ENCODE measurements at places on chromosomes 1 and 21.

DNA sequence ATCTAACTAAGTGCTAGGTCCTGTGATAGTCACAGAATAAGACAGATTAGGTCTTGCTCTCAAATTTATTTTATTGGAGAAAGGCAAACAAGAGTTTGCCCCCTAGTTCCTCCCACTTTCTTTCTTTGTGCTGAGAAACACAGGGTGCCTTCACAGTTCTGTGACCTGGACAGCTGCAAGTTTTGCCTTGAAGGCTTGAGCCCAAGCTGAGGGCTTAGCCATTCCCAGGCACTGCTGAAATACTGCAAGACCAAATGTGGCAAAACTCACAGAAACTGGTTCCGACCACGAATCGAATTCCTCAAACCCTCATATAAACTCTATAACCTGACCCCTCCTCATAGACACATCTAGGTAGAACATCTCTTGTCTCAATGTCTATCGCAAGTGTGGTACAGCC is 227.9 kb downstream of the RERE start:
- no peak for DNase-seq

DNA sequence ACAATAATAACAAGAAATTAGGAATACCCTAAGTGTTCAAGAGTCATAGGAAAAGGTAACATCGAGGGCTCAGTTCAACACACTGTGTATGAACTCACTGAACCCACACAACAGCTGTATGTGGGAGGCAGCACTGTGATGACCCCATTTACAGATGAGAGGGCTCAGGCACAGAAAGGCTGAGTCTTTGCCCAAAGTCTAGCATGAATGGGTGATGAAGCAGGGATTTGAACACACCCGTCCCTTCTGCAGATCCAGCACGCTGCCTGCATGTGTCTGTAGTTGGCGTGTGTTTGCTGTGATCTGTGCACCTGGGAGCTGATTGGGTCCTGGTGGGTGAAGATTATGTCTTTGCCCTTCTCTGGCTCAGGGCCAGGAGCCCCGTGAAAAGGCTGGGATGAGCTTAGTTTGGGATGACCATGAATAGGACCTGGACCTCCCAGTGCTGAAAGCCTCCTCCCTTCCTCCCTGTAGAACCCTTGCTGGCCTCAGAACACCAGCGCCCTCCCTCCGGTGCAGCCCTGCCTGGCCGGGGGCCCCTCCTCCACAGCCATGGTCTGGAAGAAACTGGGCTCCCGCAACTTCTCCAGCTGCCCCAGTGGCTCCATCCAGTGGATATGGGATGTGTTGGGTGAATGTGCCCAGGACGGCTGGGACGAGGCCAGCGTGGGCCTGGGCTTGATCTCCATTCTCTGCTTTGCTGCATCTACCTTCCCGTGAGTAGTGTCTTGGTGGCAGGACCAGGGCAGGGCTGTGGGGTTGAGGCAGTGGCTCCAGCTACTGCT is 5.2 kb downstream of the SLC66A1 start:
- no peak for DNase-seq

GRCh38 chr1:40095806-40096205 is 1.2 kb downstream of the PPT1 start:
- DNase-seq = no peak

GRCh38 chr1:27591622-27592021 is 12.3 kb downstream of the AHDC1 start:
- DNase-seq = no peak

- DNase-seq = no peak
These were observed 121.0 kb downstream of the TMEM53 start for GRCh38 chr1:44553127-44553758.

GRCh38 chr1:221630236-221630635 is 111.7 kb downstream of the DUSP10 start:
- DNase-seq = no peak

DNA sequence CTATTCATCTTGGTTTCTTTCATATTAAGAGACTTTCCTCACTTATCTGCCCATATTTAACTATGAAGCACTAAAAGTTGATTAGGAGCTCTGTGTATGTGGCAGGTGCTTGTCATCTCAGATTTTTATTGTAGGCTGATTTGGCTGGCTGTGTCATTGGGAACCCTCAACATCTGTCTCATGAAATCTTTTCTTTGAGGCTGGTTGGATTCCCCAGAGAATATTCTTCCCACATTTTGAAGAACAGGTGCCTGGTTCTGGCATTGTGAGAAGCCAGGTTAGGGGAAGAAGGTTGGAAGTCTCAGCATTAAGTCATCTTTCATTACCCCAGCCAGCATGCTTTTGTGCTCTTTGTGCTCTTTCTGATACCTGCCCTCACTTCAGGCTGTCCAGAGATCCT is 37.1 kb downstream of the EEIG2 start:
- DNase-seq = no peak

- DNase-seq = no peak
These were observed 2.5 kb downstream of the RIIAD1 start for GRCh38 chr1:151723726-151724370.

DNA sequence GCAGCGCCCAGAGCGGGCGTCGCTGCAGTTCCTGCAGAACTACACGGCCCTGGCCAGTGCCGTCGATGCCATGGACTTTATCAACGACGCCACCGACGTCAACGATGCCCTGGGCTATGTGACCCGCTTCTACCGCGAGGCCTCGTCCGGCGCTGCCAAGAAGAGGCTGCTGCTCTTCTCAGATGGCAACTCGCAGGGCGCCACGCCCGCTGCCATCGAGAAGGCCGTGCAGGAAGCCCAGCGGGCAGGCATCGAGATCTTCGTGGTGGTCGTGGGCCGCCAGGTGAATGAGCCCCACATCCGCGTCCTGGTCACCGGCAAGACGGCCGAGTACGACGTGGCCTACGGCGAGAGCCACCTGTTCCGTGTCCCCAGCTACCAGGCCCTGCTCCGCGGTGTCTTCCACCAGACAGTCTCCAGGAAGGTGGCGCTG is 22.0 kb downstream of the COL6A1 start:
- no peak for DNase-seq

GRCh38 chr1:213728593-213729536 is 258.9 kb upstream of the PROX1 start:
- DNase-seq = no peak

DNA sequence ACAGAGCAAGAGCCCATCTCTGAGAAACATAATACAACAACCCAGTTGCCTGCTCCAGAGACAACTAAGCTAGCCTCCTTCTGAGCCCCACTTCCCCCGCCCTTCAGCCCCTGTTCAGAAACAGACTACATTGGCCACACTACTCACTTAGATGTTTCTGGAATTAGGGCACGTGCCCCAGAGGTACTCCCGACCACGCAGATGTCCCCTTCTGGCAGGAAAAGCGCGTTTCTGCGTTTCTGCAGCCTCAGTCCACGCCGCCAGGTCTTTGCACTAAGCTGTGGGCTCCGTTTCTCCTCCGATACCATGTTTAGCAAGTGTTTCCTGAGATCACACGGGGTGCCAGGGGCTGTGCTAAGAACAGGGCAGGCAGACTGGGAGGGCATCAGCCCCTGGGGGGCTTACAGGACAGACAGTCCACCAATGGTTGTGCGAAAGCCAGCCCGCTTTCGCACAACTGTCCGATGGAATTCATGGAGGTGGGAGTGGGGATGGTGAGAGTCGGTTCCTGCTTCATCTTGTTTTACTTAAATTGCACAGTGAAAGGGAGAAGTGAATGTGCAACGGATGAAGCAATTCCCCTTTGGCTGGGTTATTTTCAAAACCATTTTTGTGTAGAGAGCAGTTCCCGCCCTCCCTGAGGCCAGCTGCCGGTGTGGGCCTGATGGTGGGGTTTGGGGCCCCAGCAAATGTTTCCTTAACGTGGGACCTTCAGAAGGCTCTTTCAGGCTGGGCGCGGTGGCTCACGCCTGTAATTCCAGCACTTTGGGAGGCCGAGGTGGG is 2.7 kb downstream of the PIK3CD start:
- peak; percentile 25 for DNase-seq

Measured in CD4-positive, alpha-beta T cell treated with Interferon alpha-2 for 1 hour (primary cell).